ENCODE measurements at places on chromosomes 7 and 10.

- no peak for DNase-seq
These were observed 5.6 kb upstream of the PKD1L1 start for GRCh38 chr7:47953822-47954221.

DNA sequence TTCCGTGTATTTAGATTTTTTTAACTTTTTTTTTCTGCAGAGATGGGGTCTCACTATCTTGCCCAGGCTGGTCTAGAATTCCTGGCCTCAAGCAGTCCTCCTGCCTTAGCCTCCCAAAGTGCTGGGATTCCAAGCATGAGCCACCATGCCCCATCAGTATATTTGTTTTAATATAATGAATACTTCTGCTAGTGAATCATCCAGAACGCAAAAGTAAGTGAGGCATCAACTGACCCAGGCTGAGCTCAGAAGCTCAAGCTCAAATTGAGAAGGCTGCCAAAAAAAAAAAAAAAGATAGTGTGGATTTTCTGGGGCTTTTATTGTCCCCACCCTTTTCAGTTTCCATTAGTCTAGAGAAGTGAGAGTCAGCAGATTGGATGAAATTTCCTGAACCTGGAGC is 39.0 kb upstream of the TECTB start:
- DNase-seq, result no peak

DNA sequence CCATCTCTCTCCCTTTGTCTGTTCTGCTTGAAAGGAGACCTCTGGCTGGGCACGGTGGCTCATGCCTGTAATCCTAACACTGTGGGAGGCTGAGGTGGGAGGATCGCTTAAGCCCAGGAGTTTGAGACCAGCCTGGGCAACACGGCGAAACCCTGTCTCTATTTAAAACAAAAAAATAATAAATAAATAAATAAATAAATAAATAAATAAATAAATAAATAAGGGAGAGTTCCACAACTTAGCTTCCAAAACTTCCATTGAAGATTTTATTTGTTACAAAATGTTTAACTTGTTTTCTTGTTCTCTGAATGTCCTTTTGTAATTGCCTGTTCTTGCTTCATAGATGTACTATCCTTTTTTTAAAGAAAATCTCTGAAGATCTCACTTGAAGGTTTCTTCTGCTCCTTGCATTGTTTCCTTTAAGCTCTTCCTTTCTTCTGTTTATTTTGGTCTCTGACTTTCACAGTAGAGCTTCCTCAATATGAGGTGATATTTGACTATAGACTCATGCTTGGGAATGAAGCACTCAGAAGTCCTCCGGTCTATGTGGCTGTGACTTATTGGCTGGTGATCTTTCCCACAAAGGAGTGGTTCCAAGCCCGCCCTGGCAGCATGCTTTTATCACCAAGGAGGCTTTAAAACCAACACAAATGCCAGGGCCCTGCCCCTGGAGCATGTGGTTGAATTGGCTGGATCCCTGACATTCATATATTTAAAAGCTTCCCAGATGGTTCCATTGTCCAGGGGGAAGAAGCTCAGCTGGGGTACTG is 18.1 kb upstream of the NPTX2 start:
- DNase-seq, result no peak

- DNase-seq, result no peak
These were observed 734 bp downstream of the CHST3 start for GRCh38 chr10:71964743-71965515.

- no peak for DNase-seq
These were observed 109.8 kb upstream of the FAM180A start for GRCh38 chr7:135858379-135858778.

DNA sequence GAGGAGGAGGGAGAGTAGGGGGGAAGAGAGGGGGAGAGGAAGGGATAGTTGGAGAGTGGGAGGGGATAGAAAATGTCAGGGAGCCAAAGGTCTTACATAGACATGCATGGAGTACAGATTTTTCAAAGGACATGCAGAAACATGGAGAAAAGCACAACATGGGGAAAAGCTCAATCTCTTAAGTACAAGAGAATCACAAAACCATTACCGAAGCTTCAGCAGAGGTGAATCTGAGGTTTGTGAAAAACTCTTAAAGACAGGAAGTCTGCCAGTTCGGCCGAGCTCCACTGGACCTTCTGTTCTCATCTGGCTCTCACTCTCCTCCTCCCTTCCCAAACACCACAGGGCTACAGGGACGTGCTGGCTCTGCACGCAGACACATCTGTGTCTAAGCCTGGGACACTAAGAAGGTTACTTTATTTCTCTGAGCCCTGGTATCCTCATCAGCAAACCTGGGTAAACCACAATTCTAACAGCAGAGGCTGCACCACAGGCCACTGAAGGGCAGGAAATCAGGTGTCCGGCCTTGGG is 133.9 kb downstream of the COBL start:
- DNase-seq, result no peak

- DNase-seq, result no peak
These were observed 8.7 kb downstream of the ESYT2 start for GRCh38 chr7:158820656-158821055.

DNA sequence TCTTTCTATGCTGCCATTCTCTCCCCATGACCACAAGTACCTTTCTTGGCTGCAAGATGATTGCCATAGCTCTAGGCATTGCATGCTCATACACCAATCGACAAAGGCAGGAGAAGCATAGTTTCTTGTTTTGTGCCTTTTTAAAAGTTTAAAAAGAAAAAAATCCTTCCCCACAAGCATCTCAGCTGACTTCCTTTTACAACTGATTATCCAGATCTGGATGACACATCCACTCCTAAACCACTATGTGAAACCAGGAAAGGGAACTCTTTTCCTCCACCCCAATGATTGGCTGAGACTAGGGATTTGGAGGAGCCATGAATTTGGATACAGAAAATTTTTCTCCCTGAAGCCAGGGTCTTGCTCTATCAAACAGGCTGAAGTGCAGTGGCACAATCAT is 14.5 kb upstream of the LRRC4 start:
- no peak for DNase-seq

- DNase-seq, result no peak
These were observed 28.2 kb downstream of the ASNS start for GRCh38 chr7:97844036-97844435.

DNA sequence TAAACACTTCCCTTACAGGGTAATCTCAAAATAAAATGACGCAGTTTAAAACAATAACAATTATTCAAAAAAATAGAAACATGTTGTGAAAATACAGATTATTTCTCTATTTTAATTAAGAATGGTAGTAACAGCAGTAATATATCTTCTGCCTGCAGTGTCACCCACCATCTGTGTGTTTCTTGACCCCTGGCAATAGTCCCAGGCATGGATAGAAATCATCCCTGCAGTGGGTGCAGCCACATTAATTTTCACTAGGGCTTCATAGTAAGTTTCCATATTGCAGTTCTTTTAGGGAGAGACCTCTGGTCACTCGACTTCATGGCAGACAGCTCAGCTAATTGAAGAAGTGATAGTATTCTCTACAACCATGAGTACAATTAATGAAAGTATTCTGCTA is 470.1 kb upstream of the TEX47 start:
- DNase-seq, result no peak

- no peak for DNase-seq
These were observed 49.4 kb upstream of the CELF2 start for GRCh38 chr10:10968257-10968588.

DNA sequence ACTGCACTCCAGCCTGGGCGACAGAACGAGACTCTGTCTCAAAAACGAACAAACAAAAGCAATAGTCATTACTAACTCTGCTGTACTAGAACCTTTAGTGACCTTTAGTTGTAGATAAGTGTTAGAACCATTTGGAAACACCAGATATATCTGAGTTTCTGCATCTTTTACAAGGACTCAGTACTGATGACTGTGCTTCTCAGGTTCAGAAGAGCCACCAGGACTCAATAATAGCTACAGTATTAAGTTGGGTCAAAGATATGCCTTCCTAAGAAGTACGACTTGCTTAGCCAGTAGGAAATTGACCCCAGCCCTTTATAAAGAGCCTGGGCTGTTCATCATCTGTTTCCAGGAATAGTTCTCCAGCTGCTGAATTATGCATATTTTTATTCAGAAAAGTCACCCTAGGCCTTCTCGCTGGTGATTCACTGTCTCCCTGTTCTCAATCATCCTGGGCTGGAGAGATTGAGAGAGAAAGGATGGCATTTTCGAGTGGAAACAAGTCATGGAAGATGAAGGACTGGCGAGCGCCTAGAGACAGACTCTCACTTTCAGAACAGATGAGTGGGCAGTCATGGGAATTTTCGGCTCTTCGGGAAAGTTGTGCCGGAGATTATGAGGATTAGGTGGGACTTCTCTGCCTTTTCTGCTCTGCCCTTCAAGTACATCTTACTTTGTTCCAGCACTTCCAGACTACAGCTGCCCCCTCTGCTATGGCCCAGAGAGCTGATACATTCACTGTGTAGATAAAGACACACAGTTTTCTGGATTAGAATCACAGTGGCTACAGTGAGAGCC is 316.1 kb downstream of the CCDC3 start:
- DNase-seq, result no peak

GRCh38 chr10:6100370-6100769 is 11.5 kb downstream of the RBM17 start:
- DNase-seq, result no peak

DNA sequence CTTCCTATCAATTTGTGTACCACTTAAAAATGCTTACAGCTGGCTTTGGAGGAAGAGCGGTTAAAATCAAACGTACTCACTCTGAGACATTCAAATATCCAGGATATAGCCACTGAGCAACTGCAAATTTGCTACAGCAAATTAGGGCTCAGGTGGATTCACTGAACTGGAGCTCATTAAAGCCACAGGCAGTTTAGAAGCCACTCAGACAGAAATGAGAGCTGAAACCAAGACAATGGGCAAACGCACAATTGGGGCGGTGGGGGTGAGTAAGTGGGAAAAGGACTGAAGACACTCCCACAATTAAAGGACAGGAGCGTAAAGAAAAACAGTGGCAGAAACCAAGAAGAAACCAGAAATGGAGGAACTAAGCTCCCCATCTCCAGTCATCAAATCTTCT is 20.5 kb downstream of the MPP7 start:
- no peak for DNase-seq

- no peak for DNase-seq
These were observed 9.3 kb upstream of the TMEM270 start for GRCh38 chr7:73851410-73852338.

DNA sequence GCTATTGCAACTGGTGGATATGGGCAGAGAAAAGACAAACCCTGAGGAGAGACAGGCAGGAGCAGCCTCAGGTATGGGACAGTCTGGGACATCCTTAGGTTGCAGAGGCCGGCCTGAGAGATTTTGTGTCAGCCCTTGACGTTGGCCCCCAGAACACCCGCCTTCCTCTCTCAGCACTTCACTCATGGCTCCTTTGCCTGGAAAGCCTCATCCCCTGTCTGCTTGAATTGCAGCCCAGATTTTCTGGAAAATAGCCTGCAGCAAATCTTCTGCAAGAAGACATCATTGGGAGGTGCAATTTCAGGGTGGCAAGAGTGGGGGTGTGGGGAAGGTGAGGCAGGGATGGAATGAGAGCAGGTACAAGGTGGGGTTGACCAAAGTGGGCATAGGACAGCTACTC is 2.2 kb upstream of the FRMD4A start:
- no peak for DNase-seq

DNA sequence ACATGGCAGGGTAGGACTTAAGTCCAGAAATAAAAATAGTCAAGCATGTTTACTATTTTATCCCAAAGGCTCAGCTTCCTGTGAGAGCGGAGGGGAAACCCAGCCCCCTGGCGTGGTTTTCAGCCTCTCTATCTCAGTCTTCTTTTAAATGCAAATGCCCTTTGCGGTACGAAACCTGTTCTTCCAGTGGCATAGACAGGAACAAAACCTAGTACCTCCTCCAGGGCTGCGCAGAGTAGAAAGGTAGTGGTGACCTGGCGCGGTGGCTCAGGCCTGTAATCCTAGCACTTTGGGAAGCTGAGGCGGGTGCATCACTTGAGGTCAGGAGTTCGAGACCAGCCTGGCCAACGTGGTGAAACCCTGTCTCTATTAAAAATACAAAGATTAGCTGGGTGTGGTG is 181.3 kb upstream of the FOXK1 start:
- DNase-seq, result no peak

DNA sequence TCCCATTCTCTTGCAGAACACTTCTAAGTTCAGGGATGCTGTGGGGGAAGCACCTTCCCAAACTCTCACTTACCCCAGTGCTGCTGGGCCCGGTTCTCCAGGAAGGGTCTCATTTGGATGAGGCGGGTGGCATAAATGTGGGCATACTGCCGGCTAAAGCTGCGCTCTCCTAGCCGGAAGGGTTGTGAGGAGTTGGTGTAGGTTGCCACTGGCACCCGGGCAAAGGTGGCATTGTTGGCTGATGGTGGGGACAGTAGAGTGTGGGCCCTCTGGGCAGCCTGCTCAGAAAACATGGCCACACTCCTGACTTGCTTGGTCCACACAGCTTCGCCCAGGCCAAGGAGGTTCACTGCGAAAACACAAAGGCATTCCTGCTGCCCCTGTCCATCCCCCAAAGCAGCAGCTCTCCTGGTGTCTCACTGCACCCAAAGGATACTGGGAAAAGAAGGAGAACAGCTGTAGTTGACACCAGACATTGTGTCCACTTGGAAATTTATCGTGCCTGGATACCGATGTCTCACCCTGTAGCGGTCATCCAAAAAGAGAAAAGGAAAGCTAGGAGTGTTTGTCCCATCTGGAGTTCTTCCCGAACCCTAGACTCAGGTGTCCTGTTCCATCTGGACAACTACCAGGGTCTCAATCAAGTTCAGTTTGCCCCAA is 1.5 kb downstream of the POLD2 start:
- DNase-seq, result no peak

DNA sequence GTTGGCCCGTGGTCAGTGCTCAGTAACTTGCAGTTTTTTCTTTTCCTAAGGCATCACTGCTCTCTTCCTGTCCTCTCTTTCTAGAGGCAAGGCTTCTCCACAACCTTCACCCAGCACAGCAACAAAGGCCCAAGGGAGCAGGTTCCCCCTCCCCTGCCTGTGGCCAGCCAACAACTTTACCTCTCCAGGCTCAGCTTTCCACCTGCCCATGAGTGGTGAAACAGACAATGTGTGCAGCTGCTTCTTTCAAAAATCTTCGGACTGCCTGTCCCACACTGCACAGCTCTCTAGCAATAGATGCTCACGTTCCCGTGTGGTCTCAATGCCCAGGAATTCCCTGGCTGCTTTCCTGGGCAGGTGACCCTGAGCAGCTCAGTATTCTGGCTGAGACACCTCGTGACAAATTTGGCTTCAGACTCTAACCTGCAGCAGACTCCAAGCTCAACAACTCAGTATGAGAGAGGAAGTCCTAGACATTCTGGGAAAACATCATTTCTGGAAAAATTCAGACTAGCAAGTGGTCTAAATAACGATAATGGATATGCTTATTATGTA is 28.9 kb upstream of the TMEM72 start:
- no peak for DNase-seq

- DNase-seq, result no peak
These were observed 172.3 kb downstream of the WDR37 start for GRCh38 chr10:1228467-1228975.

GRCh38 chr7:110156511-110156910 is 934.4 kb upstream of the LRRN3 start:
- DNase-seq, result no peak

GRCh38 chr7:77565917-77566316 is 28.8 kb downstream of the PTPN12 start:
- DNase-seq, result no peak

- DNase-seq, result no peak
These were observed 100.8 kb downstream of the NRP1 start for GRCh38 chr10:33233635-33234034.

Data from C1 segment of cervical spinal cord (tissue), 14 donors.